Fibroblast of upper back skin (primary cell): ENCODE measurements at places on chromosomes 2 and 18.
A peak's percentile ranks its signal among the peaks of the same experiment; 100 is the strongest.

GRCh38 chr2:43318791-43319190 is 92.4 kb upstream of the ZFP36L2 start:
- peak; percentile 82 for DNase-seq

- no peak for DNase-seq
These were observed 195.5 kb upstream of the CTAGE1 start for GRCh38 chr18:22613058-22613690.

GRCh38 chr2:222303828-222304736 is 5.3 kb upstream of the PAX3 start:
- DNase-seq: no peak

DNA sequence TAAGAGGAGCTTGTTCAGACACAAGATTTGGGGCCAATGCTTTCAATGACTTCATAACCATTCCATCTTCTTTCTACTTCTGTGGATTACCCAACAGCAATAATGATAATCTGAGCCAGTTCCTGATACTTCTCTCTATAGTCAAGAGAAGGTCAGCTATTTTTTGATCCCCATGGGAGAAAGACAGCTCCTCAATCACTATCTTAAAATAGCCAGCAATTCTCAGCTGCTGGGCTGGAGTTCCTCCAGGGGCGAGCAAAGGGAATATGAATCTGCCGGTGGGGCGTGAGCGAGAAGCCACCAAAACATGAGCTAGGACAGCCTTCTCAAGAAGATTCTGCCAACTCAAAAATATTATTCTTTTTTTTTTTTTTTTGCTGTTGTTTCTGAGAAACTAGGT is at the start of gene TMEM182:
Gene TMEM182, plus strand, starts transcription at position 269 of the 400 bp plus-strand sequence. CDS start 187 bp downstream, outside the sequence.
- no peak for DNase-seq

- no peak for DNase-seq
These were observed 202.4 kb downstream of the EXOC6B start for GRCh38 chr2:72623481-72623880.

GRCh38 chr2:189608795-189609422 is 28.3 kb upstream of the SLC40A1 start:
- no peak for DNase-seq

DNA sequence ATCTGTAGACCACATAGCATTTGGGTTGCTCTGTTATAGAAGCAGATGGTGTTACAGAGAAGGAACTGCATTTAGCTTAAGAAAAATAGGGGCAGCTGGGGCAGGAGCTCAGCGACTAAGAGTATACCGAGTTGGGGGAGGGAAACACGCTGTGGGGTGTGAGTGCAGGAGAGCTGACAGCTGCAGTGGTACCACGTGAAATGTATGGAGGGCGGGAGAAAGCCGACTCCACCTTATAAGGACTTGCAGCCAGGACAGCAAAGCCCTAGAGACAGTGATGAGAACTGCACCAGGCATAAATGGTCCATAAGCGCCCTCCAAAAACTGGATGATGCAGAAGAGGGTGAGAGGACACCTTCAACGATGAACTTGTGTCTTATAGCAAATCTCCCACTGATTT is 237.6 kb downstream of the PRKCE start:
- DNase-seq: peak; percentile 62

- DNase-seq: no peak
These were observed 147.7 kb upstream of the SLC1A4 start for GRCh38 chr2:64841461-64841860.

GRCh38 chr2:218186355-218186766 is 19.6 kb upstream of the CXCR1 start:
- DNase-seq: peak; percentile 68

DNA sequence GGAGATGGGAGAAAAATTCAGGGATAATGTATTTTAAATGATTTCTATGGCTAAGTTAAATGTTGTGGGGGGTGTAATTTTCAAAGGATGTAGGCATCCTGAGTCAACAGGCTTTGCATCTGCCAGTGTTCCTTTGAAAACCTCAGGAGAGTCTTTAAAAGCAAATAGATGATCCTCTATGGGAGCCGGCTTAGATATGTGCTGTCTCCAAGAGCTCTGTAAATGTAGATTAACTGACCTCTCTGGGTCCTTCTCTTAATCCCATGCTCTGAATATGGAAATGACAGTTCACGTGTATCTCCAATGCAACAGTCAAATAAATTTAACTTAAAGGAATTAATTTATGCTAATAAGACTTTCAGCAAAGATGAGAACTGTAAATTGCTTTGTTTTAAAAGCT is 292.7 kb downstream of the ERBB4 start:
- DNase-seq: no peak

- no peak for DNase-seq
These were observed 3.6 kb upstream of the PHLPP1 start for GRCh38 chr18:62711781-62712180.

- DNase-seq: peak; percentile 22
These were observed 65.8 kb upstream of the ATL2 start for GRCh38 chr2:38442643-38443541.

DNA sequence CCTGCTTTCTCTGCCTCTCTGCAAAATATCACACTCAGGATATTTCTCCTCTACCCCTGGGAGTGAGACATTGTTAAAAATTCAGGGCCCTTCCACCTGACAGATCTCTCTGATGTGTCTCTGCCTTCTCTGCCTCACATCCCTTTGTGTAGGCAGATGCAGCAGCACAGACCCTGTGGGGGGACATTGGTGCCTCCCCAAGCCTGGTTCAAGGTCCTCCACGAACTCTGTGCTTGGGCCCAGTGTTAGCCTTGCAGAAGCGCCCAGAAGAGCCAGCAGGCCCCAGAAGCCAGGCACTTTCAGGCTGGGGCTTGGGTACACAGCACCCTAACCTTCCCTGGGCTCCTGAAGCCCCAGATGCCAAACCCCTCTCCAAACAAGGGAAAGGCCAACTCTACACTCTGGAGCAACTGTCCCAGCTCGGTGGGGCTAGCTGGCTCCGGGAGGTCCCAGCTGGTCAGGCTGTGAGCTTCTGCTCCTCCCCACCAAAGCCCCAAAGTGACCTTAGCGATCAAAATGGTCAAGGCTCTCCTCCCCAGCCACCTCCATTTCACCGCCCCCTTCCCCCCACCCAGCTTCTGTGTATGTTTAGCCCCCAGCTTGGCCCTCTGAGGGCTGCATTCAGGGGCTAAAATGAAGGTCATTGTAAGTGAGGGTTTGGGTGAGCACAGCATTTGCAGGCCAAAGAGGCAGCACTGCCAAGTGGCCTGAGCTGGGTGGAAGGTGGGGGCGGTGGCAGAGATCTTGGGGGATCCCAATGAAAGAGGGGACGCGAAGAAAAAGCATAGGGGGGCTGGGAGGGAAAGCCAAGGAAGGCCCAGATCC is 2.6 kb downstream of the HOXD9 start:
- DNase-seq: no peak

GRCh38 chr2:108305901-108306300 is 17.2 kb downstream of the SULT1C2 start:
- DNase-seq: no peak

DNA sequence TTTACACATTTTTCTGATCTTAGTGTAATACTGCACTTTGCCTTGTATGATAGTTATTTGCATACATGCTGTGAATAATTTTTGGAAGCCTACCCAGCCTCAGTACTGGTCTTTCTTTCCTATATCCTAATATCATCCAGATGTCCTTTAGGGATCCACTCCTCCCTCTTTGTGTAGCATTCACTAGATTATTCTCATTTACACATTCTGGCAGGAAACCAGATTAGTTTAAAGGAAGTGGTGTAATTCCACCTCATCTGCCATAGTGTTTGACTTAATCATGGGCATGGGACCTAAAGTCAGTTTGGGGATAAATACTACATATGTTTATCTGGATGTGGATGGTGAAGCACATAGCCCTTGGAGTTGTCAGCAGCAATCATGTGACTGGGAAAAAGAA is 444.9 kb upstream of the MAP2 start:
- peak; percentile 26 for DNase-seq

DNA sequence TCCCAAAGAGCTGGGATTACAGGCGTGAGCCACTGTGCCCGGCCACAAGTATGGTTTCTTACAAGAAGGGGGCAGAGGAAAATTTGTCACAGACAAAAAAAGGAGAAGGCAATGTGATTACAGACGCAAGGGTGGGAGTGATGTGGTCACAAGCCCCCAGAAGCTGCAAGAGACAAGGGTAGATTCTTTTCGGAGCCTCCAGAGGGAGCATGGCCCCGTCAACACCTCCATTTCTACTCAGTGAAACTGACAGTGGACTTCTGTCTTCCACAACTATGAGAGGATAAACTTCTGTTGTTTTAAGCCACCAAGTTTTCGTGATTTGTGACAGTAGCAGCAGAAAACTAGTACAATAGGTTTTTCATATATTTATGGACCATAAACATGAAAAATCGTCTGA is 2.1 kb upstream of the TCF7L1 start:
- peak; percentile 44 for DNase-seq

GRCh38 chr18:54612237-54612636 is 21.2 kb downstream of the DYNAP start:
- DNase-seq: no peak
